Foreskin keratinocyte (primary cell): ENCODE measurements at places on chromosomes 16 and 17. TPM values are rescaled to one million over a fixed set of nuclear protein-coding genes. Genes with fewer than 3 reads are reported as not detected.

Gene SKAP1
- not detected in 2 replicates for total RNA-seq

Gene SPN
- not detected in 2 replicates for total RNA-seq

Gene ALG1
- 23.4 and 24.0 TPM in 2 replicates for total RNA-seq

Gene KRTAP1-5
- total RNA-seq: not detected in 2 replicates

Gene FADS6
- not detected in 2 replicates for total RNA-seq

Gene C17orf75
- total RNA-seq: 20.1 and 21.8 TPM in 2 replicates

Gene SDR42E1
- 13.2 and 16.0 TPM in 2 replicates for total RNA-seq

Gene ITGB4
- 956 and 1,415 TPM in 2 replicates for total RNA-seq

Gene COG1
- total RNA-seq: 17.0 and 17.6 TPM in 2 replicates

Gene C16orf74
- total RNA-seq: 91.8 and 94.7 TPM in 2 replicates
